Right atrium auricular region (tissue), 2 donors: ENCODE measurements at places on chromosomes 6 and 20. TPM values are rescaled to one million over a fixed set of nuclear protein-coding genes. Genes with fewer than 3 reads are reported as not detected.

DNA sequence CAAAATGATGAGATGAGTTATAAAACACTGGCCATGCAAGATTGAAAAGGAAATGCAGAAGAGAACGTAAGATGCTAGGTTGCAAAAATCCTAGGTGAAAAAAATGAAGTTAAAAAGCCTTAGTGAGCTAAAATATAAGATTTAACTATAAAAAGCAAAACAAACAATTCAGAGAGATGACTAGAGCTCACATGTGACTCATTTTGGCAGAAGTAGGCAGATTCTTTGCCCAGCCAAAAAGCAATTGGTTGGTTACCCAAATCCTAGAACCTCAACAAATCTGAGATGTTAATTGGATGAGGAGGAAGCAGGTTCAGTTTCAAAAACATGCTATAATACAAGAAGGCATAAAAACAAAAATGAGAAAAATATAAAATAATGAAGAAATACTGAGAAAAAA is 249.1 kb downstream of the OGFRL1 start:
- no peaks in the 10 kb centered on the region for H3K27me3 ChIP-seq
- H3K4me3 ChIP-seq = no peak overlapping the region
- no peaks in the 10 kb centered on the region for H3K36me3 ChIP-seq
- H3K27ac ChIP-seq = no peak overlapping the region
- no peaks in the 10 kb centered on the region for H3K4me1 ChIP-seq

DNA sequence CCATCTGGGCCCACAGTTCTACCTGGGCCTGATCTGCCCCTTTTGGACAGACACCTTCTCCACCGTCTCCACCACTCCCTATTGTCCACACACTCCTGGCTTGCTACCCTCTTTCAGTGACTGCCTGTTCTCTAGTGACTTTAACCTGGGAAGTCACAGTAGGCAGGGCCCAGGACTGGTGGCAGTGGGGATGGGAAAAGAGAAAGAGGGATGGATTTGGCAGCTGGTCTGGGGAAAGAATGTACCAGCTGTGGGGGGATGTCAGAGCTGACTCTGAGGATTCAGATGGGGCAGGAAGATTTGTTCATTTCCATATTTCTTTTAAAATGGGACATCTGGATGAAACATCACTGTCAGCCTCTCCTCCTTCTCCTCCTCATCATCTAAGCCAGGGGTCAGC is 85.5 kb downstream of the SULF2 start:
- no peaks in the 10 kb centered on the region for H3K27me3 ChIP-seq
- H3K36me3 ChIP-seq = no peaks in the 10 kb centered on the region
- no peak overlapping the region for H3K4me3 ChIP-seq
- no peak for DNase-seq
- H3K27ac ChIP-seq = no peak overlapping the region

SLC26A8 gene
- total RNA-seq = not detected

- no peak overlapping the region for H3K4me3 ChIP-seq
- H3K27ac ChIP-seq = peak overlapping the region; percentile 96
- H3K4me1 ChIP-seq = no peaks in the 10 kb centered on the region
- no peaks in the 10 kb centered on the region for H3K36me3 ChIP-seq
Measured at GRCh38 chr20:25233016-25233772, 14.7 kb upstream of the PYGB start.

DNA sequence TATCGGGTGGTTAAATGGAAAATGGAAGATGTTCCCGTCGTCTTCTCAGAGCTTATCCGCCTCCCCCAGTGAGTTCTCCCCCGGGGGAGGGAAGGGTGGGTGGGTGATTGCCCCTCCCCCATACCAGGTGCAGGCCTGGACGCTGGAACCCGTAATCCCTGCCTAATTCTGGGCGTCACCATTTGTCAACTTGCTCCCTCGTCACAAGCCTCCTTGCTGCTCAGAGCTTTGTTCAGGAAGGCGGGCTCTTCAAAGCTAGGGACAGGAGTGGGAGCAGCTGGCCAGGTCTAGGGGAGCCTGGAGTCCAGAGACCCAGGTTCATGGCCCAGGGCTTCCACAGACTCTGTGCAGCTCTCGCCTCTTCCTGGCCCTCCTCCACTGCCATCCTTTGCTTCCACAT is 25.6 kb downstream of the CDH22 start:
- H3K27me3 ChIP-seq = no peaks in the 10 kb centered on the region
- no peak overlapping the region for H3K4me3 ChIP-seq
- DNase-seq = no peak
- H3K36me3 ChIP-seq = no peaks in the 10 kb centered on the region
- no peak overlapping the region for H3K27ac ChIP-seq

DNA sequence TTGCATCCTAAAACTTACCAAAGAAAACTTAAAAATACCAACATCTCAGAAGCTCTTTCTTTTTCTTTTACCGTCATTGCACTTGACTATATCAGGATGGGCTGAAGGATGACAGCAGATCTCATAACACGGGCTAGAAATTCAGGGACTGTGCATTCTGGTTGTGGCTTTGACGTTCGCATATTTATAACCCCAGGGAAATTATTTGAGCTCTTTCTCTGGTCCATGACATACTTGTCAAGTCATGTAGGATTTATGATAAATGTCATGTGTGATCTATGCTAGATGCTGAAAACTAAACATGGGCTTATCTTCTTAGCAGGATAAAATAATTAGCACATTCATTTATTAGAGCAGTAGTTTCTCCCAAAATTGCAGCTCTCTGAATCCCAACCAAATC is 74.4 kb upstream of the SAMD5 start:
- H3K36me3 ChIP-seq = no peaks in the 10 kb centered on the region
- H3K4me1 ChIP-seq = no peaks in the 10 kb centered on the region
- H3K27me3 ChIP-seq = no peaks in the 10 kb centered on the region
- DNase-seq = no peak
- no peak overlapping the region for H3K27ac ChIP-seq

- no peak overlapping the region for H3K27ac ChIP-seq
- H3K36me3 ChIP-seq = no peaks in the 10 kb centered on the region
- no peaks in the 10 kb centered on the region for H3K27me3 ChIP-seq
- no peaks in the 10 kb centered on the region for H3K4me1 ChIP-seq
Measured at GRCh38 chr6:139544701-139545057, 170.2 kb upstream of the CITED2 start.

DXO gene
- total RNA-seq = 14.1 TPM

GRCh38 chr6:32460528-32460927 is 20.8 kb downstream of the HLA-DRA start:
- H3K4me3 ChIP-seq = no peak overlapping the region
- no peaks in the 10 kb centered on the region for H3K36me3 ChIP-seq
- H3K27me3 ChIP-seq = no peaks in the 10 kb centered on the region
- no peaks in the 10 kb centered on the region for H3K4me1 ChIP-seq
- DNase-seq = no peak
- H3K27ac ChIP-seq = no peak overlapping the region

ADAT2 gene
- total RNA-seq = 1.0 TPM

MRPL2 gene
- 37.0 TPM for total RNA-seq

- no peaks in the 10 kb centered on the region for H3K4me1 ChIP-seq
- H3K27me3 ChIP-seq = no peaks in the 10 kb centered on the region
- DNase-seq = no peak
- H3K36me3 ChIP-seq = no peaks in the 10 kb centered on the region
Measured at GRCh38 chr6:139545206-139546105, 171.0 kb upstream of the CITED2 start.

EYA4 gene
- total RNA-seq = 16.2 TPM

DNA sequence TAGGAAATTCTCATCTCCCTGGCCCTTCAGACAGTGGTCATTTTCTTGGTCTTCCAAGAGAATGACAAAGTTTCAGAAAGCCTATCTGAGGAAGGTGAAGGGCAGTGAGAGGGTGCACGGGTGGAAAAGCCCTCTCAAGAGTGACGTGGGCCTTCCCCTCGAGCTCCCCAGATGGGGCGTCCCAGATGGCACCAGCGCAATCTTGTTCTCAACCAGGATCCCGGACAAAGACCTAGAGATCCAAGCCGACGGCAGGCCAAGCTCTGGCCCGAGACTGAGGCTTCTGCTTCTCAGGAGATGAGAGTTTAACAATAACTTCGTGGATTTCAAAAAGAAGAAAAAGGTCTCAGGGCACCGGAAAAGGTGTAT is 797 bp upstream of the ZNF133 start:
- no peak for DNase-seq
- peak overlapping the region; percentile 91 for H3K4me3 ChIP-seq
- H3K4me1 ChIP-seq = peaks cover 17% of the 10 kb centered on the region
- H3K27ac ChIP-seq = peak overlapping the region; percentile 98
- H3K27me3 ChIP-seq = no peaks in the 10 kb centered on the region
- H3K36me3 ChIP-seq = no peaks in the 10 kb centered on the region

SLC9A8 gene
- total RNA-seq = 6.3 TPM

- no peaks in the 10 kb centered on the region for H3K27me3 ChIP-seq
- no peak overlapping the region for H3K4me3 ChIP-seq
- H3K27ac ChIP-seq = peak overlapping the region; percentile 93
- DNase-seq = peak; percentile 68
- H3K4me1 ChIP-seq = peaks cover 57% of the 10 kb centered on the region
- H3K36me3 ChIP-seq = peaks cover 11% of the 10 kb centered on the region
Measured at GRCh38 chr6:31737991-31738979, 1.5 kb upstream of the MSH5 start.

- no peaks in the 10 kb centered on the region for H3K36me3 ChIP-seq
- H3K27me3 ChIP-seq = no peaks in the 10 kb centered on the region
- no peak overlapping the region for H3K4me3 ChIP-seq
- DNase-seq = no peak
Measured at GRCh38 chr6:130167655-130168054, 55.1 kb downstream of the SAMD3 start.

DNA sequence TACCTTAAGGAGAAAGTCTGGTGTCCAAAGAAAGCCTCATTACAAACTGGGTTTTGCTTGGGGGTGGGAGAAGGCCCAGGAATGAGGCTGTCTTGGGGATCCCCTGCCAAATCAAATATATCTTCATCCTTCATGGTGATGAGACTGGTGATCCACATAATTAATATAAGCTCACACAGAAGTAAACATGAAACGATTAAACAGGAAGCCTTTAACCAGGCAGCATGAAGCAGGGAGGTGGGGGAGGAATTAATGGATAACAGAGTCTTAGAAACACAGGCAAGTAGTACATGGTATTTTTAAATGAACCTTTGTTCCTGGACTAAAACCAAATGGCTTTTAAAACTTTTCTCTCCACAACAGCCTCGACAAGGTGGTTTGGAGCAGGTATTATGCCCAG is 437.5 kb downstream of the TFAP2A start:
- no peaks in the 10 kb centered on the region for H3K4me1 ChIP-seq
- H3K4me3 ChIP-seq = no peak overlapping the region
- no peak for DNase-seq
- H3K36me3 ChIP-seq = no peaks in the 10 kb centered on the region

GRCh38 chr6:7542874-7543624 is 1.6 kb downstream of the DSP start:
- H3K4me3 ChIP-seq = peak overlapping the region; percentile 71
- no peak for DNase-seq
- no peaks in the 10 kb centered on the region for H3K4me1 ChIP-seq
- peak overlapping the region; percentile 89 for H3K27ac ChIP-seq

- H3K4me3 ChIP-seq = no peak overlapping the region
- H3K27me3 ChIP-seq = no peaks in the 10 kb centered on the region
- no peak for DNase-seq
- no peaks in the 10 kb centered on the region for H3K36me3 ChIP-seq
- peaks cover 27% of the 10 kb centered on the region for H3K4me1 ChIP-seq
Measured at GRCh38 chr6:4347877-4348276, 212.5 kb upstream of the ECI2 start.

HLA-DOB gene
- total RNA-seq = not detected

- no peaks in the 10 kb centered on the region for H3K4me1 ChIP-seq
- no peak overlapping the region for H3K27ac ChIP-seq
- no peak overlapping the region for H3K4me3 ChIP-seq
- no peak for DNase-seq
- no peaks in the 10 kb centered on the region for H3K27me3 ChIP-seq
- no peaks in the 10 kb centered on the region for H3K36me3 ChIP-seq
Measured at GRCh38 chr6:133704371-133704770, 184.5 kb upstream of the TCF21 start.

DNA sequence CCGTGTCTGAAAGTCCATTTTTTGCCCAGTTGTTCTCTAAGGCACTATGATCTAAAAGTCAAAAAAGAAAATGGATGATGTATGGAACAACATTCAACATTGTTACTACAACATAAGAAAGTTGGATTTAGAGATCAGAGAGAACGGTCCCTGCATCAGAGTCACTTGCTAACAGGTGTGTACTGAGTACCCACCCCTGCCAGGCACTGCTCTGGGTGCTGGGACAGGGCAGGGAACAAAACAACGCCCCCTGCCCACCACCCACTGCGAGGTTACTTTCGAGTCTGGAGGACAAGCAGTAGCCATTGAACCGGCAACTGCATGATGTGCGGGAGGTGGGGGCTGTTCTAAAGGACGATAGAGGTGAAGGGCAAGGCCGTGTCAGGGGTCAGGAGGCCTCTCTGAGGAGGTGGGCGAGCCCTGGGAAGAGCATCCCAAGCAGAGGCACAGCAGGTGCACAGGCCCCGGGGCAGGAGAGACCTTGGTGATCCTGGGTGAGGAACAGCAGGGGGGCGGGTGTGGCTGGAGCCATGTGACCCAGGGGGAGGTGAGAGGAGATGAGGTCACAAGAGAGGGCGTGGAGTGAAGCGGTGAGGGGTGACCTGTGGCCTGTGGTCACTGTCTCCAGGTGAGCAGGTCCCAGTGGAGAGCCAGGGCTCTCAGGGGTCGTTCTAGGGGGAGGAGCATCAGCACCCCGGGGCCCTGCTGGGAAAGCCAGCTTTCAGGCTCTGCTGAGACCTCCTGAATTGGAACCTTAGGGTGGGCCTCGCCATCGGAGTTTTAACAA is 197.5 kb upstream of the SULF2 start:
- H3K27ac ChIP-seq = no peak overlapping the region
- H3K4me3 ChIP-seq = no peak overlapping the region
- H3K4me1 ChIP-seq = no peaks in the 10 kb centered on the region
- no peaks in the 10 kb centered on the region for H3K36me3 ChIP-seq

DNA sequence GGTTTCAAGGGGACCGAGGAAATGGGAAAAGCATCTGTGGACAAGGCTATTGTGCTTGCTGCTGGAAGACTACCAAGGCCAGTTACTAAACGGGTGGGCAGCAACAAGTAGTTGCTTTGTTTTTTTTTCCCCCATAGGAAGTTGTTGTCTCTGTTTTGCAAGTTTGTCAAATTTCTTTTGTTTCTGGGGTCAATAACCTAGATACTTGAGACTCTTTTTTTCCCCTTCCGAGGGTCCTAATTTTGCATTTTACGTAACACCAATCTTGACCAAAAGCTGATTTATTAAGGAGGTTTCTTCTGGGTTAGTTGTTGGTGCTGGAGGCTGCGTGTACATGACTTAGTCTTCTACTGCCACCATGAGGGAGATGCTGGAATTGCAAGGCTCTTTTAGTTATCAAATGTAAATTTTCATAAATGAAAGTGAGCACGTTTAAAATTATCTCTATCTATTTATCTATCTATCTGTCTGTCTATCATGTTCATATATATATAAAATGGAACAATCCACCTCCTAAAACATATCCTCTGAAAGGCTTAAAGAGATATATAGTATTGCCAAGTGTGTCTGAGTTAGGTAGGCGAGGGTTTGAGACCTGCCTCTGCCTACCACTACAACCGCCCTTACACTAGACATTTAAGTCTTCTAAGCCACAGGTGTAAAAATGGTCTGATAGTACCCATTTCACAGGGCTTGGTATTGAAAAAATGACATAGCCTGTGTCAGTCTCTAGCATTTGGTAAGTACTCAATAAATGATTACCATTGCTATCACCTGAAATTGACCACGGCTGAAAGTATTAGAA is 60.2 kb downstream of the GCLC start:
- H3K27me3 ChIP-seq = no peaks in the 10 kb centered on the region
- DNase-seq = peak; percentile 75
- H3K36me3 ChIP-seq = no peaks in the 10 kb centered on the region
- no peak overlapping the region for H3K4me3 ChIP-seq
- no peaks in the 10 kb centered on the region for H3K4me1 ChIP-seq
